ENCODE measurements at places on chromosomes 12 and 14.

DNA sequence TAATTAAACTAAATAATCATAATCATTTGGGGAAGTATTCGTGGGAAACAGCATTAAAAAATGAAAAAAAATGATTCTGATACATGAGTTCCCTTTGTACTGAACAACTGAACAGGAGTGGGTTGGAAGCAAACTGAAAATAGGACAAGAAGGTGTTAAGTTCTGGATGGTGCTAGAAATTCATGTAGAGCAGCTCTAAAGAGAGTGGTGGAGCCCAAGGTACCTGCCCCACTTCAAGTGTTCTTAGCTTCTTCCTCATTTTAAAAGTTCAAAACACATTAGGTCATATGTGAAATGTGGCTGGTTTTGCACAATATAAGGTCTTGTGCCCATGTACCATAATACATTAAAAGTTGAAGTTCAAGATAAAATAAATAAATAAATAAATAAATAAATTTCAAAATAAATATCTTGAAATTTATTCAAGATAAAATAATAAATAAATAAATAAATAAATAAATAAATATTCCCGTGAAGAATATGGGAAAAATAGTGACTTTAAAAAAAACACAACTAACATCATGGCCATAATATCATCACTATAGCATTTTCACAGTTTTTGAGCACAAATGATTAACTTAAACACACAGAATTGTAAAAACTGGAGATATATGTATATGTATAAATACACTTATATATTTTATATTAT lies 191.5 kb upstream of the PRKD1 start:
- no peak for DNase-seq

DNA sequence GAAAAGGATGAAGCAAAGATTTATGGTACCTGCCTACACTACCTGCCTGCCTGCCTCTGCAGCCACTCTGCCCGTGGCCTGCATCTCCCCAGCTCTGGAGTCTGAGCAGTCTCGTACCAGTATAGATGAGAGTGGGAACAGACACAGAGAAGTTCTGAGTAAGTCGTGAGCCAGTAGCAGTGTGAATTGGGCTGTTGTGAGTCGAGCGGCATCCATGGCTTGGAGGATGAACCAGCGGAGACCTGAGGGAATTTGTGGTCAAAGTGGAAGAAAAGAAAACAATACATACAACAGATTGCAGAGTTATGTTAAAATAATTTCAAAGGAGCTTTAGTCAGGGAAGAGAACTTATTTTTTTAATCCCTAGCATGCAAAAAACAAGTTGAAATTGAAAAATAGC lies 25.3 kb downstream of the C2CD5 start:
- no peak for DNase-seq

DNA sequence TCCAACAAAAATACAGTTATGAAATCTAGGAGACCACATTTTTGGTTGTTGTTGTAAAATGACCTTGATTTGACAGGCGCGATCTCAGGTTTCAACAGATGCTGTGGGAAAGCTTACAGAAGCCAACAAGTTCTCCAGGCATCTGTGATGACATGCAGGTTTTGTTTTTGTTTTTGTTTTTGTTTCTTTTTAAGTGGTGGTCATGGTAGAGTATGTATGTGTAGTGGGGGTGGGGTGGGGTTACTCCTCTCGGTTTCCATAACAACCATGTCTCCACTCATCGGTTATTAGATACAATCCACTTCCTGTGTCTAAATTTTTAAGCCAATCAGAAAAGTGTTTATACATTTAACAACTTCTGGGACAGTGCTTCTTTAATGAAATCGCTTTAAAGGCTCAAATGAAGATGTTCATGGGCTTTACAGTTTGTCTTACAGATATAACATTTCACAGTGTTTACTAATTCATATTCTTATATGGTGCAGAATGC lies 199.9 kb upstream of the FOXN3 start:
- no peak for DNase-seq

- no peak for DNase-seq
Observed at GRCh38 chr14:50113381-50114035, 2.9 kb downstream of the VCPKMT start.

DNA sequence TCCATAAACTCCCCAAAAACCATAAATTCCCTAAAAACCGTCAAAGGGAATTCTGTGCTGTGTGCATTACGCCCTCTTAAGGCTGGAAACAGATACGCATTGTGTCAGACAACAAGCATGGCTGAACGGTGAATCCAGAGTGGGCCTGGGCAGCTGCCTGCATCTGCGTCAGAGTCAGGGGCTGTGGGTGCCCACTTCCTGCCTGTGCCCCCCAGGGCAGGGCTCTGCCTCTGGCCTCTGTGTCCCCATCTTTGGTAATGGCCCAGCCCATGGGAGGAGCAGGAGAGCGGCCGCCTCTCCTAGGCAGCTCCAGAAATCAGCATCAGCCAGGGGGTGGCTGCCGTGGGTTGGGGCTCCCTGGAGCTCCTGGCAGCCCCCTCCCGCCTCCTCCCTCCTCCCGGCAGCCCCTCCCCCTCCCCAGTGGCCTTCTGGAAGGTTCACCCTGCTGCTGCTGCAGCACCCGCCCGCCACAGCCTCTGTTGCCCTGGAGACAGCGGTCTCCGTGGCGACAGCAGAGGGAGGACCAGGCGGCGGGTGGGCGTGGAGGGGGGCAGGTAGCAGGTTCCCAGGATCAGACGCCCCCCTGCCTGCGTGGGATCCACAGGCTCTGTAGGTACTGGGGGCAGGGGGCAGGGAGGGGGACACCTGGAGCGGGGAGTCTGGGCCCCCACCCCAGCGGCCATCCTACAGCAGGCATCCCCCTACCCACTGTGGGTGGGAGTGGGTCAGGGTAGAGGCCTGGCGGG lies 5.9 kb downstream of the MMP17 start:
- no peak for DNase-seq

All from RWPE1 (cell line).